ENCODE measurements at places on chromosomes 4 and X.

GRCh38 chr4:82639971-82640370 lies 78.2 kb upstream of the TMEM150C start:
- no peak for DNase-seq

- DNase-seq: no peak
Observed at GRCh38 chrX:69317721-69318120, 152.5 kb upstream of the PJA1 start.

- peak; percentile 43 for DNase-seq
Observed at GRCh38 chr4:123488916-123489315, 92.3 kb downstream of the SPRY1 start.

- no peak for DNase-seq
Observed at GRCh38 chrX:110851780-110852179, 56.2 kb upstream of the CHRDL1 start.

- DNase-seq: no peak
Observed at GRCh38 chr4:69782651-69783310, 22.4 kb upstream of the SULT1B1 start.

DNA sequence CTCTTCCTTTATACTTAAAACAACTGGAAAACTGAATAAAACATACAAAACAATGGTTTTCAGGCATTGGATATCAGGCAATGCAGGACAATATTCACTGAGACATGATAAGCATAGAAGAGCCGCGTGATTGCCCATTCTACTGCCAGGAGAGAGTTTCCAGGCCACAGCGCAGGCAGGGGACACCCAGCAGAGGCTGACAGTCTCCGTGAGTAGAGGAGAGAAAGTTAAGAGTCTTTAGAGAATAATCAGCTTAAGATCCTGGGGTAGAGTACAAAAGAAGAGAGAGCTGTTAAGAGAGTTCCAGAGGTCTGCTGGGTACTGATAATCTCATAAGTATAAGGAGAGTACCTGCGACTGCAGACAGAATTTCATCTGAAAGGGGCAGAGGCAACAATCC lies 18.4 kb upstream of the FRAS1 start:
- no peak for DNase-seq

DNA sequence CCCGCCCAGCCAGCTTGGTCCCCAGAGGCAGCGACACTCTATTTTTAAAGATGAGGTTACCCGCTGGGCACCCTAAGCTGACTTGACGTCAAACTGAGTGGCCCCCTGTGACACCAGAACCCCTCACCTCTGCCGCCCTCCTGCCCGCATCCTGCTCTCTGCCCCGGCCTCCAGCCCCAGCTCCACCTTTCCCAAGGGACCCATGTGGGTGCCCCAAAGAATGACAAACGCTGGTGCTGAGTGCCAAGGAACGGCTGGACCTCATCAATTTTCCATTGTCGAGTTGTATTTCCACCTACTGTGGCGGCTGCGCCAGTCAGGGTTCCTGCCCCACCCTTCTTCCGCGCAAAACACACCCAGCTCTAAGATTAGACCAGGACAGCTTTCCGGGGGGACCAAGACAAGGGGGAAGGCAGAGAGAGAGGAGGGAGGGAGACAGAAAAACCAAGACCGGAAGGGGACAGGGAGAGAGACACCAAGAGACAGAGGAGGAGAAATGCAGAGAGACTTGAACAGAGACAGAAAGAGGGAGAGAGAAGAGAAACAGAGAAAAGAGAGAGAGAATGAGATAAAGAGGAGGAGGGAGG lies 2.0 kb downstream of the PRKX start:
- DNase-seq: no peak
